ENCODE measurements at places on chromosomes 5 and 9.

- no peak for DNase-seq
These were observed 4.0 kb upstream of the PLAC8L1 start for GRCh38 chr5:146109379-146109778.

- DNase-seq: no peak
These were observed 103.1 kb upstream of the PTPN3 start for GRCh38 chr9:109601181-109601580.

GRCh38 chr9:33431420-33431819 is 16.0 kb downstream of the AQP3 start:
- no peak for DNase-seq

GRCh38 chr5:133921979-133922378 is 46.4 kb downstream of the C5orf15 start:
- no peak for DNase-seq

- DNase-seq: no peak
These were observed 50.8 kb downstream of the ADAMTS12 start for GRCh38 chr5:33840927-33841547.

DNA sequence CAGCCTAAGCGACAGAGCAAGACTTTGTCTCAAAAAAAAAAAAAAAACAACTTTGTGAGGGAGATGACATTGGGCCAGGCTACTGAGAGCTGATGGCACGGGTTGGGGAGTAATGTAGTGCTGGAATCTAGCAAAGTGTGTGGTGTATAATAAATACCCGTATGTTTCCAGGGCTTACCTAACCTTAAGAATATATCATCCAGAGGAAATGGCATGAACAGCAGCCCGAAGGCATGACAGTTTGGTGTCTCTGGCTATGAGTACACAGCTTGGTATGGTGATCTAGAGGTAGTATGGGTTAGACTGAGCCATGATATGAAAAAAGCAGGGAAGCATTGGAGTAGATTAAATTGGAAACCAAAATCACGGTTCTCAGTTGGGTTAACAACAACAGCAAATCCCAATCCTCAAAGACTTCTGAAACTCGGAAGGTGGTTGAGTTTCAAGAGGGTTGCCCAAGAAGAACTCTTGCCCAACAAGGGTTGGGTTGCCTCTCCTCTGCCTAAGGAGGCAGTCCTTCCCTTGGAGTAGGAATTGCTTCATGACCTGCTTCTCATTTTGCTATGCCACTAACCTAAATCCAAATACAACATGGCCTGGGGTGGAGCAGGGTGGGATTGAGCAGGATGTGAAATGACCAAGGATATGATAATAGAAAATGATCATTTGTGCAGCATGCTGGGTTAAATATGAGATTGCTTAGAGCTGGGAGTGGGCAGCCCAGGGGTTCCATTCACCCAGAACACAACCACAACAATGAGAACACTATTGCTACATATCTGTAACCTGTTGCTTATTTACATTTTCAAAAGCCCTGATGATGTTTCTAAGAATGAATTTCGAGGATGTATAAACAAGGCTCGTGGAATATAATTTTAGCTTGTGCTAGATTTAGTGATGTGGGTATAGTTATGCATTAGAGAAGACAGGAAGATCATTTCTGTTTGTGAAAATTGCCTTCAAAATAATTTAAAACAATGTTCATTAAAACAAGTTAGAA is 64.6 kb upstream of the ZFR start:
- DNase-seq: no peak

GRCh38 chr5:119339965-119340364 is 15.9 kb upstream of the TNFAIP8 start:
- DNase-seq: no peak

DNA sequence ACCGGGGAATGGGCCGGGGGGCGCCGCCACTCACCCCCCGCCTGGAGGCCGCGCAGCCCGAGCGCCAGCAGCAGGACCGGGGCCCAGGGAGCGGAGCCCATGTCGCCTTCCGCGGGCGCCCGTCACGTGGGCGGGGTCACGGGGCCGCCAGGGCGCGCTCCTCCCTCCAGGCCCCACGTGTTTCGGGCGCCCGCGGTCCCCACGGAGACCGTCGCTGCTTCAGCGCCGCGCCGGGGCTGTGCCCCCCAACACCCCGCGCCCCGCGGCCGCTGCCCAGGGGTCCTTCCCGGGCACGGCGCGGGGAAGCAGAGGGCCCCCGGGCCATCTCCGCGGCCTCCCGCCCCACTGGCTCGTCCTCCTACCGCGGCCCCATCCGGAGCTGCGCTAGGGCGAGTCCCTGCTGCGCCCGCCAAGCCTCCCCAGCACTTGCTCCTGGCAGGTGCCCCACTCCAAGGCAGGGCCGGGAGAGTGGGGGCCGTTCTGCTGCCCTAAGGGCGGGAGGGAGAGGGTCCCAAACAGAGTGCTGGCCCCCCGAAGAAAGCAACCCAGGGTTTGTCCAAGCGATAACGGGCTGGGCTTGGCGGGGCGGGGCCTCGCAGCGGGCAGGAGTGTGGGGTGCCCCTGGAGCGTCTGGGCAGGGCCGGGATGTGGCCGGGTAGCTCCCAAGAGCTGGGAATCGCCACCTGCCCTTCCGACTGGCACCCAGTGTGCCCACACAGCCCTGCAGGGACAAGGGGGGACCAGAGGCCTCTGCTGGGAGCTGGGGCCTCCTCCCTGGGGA is at the start of gene DPP7:
Gene DPP7, minus strand, starts transcription at position 121 of the 781 bp plus-strand sequence. Its CDS starts 20 bp downstream, at position 101.
- peak; percentile 60 for DNase-seq

DNA sequence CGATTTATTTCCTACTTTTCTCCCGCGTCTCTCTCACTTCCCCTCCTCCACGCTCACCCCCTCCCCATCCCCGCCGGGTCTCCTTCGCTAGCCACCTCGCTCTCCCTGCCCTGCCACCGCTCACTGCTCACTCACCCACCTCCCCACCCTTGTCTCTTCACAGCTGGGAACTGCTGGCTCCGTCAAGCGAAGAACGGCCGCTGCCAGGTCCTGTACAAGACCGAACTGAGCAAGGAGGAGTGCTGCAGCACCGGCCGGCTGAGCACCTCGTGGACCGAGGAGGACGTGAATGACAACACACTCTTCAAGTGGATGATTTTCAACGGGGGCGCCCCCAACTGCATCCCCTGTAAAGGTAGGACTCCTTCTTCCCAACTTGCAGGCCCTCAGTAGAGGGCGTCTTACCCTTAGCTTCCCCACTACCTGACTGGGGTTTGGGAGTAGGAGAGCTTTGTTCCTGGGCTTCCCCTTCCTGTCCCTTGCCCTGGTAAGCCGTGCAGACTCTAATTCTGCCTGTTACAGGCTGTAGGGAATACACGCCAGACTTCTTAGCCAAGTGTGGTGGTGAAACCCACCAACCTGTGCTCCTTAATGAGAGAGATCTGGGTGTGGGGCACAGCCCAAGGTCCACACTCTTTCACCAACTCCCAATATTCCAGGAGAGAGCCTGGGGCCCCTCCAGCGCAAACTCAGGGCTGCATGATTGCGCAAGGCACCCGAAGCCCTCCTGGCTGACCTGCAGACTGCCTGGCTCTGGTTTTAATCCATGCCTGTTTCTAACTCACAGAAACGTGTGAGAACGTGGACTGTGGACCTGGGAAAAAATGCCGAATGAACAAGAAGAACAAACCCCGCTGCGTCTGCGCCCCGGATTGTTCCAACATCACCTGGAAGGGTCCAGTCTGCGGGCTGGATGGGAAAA is 2.5 kb downstream of the FST start:
- peak; percentile 40 for DNase-seq

- no peak for DNase-seq
These were observed 1.9 kb upstream of the GPBP1 start for GRCh38 chr5:57171816-57172465.

GRCh38 chr5:55993013-55993412 is 1.8 kb downstream of the IL6ST start:
- DNase-seq: peak; percentile 42

DNA sequence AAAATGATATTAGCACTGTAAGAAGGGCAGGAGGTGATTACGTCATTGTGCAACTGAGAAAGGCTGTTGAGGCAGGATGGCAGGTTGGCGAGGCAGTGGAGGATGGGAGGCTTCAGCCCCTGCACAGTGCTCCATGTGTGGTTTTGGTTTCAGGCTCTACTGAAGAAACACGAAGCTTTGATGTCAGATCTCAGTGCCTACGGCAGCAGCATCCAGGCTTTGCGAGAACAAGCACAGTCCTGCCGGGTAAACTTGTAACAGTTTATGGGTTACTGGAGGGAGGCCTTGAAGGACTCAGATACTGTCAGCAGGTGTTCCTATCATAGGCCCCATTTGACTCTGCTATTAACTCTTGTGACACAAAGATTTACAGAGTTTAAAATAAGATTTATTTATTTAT is 35.1 kb downstream of the SPTAN1 start:
- no peak for DNase-seq

GRCh38 chr5:71475788-71476384 is 20.4 kb downstream of the BDP1 start:
- DNase-seq: peak; percentile 50

DNA sequence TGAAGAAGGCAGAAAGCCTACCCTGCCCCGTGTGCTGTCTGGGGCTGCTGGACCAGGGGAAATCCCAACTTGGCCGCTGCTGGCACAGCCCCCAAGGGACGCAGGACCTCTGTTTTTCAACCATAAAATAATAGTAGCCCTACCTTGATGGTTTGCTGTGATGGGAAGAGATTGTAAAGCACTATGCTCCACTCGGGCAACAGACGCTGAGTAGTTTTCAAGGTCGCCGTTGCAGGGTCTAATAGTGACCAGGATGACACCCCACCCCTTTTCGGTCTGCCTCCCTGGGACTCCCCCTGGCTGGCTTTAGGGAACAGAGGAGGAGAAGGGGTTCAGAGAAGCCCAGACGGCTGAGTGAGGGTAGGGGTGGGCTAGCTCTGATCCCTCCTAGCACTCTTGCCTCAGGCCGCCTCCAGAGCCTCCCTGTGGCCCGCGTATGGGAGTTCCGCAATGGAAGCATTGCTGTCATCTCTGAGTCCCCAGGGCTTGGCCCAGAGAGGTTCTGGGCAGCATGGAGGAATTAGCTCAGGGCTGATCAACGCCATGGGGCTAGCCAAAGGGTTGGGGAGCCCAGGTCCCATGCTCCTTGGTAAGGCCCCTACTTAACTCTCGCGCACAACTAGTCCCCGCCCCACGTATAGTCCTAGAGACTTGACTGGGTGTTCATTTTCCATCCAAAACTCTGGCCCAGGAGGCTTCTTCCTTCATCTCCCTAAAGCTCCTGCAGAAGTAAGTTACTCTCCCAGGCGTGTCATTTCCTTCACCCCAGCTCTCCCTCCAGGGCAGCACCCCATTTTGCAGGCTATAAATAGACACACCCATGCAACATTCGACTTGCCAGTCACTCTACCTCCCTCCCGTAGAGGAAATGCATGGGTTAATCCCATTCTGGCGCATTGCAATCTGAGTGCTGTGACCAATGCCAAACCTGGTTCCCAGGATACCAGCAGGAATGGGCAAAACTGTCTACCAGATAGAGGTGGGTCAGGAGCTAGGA is 1.1 kb upstream of the IRF1 start:
- no peak for DNase-seq

GRCh38 chr9:94987731-94988130 is 261.2 kb downstream of the AOPEP start:
- no peak for DNase-seq

DNA sequence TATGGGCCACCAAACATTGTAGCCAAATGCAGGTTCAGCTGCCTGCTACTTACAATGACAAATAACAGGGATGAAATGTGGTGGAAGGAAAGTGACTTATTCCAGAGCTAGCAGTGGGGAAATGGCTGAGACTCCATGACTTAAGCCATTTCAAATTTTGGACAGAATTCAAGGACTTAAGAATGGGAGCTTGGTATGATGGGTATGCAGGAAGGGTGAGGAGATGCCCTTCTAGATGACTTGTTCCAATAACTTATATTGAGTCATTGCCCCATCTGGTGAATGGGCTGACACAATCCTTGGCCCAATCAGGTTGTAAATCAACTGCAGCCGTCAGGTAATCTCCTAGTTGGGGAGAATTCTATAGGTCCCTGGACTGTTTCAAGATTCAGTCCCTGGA is 230.7 kb upstream of the SGCD start:
- DNase-seq: no peak

DNA sequence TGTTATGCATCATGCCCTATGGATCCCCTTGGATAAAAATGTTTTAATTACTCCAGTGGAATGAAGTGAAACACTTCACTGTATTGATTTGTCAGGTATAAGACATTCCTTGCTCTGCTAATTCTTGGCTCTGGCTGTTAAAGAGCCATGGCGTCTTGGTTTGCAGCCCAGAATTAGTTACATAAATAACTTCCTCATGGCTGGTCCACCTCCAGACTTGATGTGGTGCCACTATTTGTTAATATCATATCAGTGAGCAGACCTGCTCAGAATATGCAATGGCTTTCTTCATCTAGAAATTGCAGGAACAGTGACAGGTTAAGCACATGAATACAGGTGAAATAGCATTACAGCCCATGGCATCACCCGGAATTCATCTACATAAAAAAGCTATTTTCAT is 446.9 kb upstream of the GRIN3A start:
- DNase-seq: no peak

- DNase-seq: peak; percentile 59
These were observed 9.6 kb downstream of the LHX6 start for GRCh38 chr9:122218935-122219855.

DNA sequence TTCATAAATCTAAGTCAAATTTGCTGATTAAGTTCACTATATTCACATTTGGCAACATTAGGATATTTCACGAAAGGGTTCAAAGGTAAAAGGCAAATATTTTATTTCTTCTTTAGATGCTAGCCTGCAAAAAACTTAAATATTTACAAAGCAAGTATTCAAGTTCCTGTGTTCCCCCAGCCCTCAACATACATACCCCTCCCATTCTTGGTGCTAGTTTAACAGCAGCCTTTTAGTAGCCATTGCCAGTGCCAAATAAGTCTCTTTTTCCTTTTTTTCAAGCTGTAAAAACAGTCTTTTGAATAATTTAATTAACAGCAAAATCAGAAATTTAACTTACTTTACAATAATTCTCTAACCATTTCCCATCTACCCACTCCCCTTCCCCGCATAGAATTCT is 288.5 kb upstream of the TMEM161B start:
- no peak for DNase-seq

- DNase-seq: no peak
These were observed 59.4 kb downstream of the EHMT1 start for GRCh38 chr9:137678202-137678601.

DNA sequence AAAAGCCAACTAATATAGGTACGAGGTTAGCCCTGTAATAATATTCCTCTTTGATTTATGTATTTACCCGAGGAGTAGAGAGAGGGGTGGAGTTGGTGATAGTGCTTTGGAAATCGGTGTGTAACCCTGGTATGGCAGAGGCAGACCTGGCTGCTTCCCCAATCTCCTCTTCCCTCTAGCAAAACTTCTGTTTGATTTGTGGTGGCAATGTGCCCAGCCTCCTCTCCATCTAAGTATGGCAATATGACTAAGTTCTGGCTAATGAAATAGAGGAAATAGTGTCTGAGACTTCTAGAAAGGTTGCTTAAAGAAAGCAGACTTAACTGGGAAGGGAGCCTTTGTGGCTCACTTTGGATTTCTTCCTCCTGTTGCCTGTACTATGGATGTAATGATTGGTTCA is 491.1 kb downstream of the ENC1 start:
- peak; percentile 64 for DNase-seq

DNA sequence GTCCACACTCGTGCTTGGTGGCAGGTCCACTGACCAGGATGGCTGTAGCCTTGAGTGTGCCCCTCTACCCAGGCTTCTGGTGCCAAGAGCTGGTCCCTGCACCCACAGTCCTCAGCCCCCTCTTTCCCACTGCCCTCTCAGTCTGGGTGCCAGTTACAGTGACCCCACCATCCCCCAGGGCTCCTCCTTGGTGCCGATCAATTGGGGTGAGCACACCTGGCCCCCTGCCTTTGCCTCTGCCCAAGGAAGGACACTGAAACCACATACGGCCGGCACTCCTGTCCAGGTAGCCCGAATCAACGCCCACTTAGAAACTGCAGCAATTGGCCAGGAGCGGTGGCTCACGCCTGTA is 18.5 kb upstream of the QRFP start:
- no peak for DNase-seq
